ENCODE measurements at places on chromosomes 6 and 20.

DNA sequence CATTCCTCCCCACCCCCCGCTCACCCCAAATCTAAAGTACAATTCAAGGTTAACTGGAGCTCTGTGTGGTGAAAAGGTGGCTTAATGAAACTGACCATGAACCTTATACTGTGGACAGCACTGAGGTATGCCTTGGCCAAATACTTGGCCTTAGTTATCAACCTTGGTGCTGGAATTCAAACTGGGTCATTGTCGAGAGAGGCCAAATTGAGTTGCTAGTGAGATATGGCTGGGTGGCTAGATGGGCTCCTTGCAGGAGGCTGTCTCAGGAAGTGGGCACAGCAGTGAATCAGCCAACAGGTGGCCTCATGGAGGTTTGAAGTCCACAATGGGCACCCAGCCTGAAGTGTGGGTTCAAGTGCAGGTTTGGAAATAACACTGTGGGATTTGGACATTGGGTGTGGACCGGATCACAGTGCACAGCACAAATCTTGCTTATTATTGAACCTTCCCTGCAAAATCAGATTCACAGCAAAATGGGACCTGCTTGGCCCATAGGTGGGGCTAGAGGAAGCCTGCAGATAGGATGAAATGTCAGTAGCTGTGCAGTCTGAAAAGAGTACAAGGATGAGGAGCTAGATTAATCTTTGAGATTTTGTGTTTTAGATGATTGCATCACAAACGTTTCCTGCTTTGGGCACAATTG is 5.6 kb upstream of the BTBD3 start:
- DNase-seq, result peak; percentile 23

GRCh38 chr6:126176282-126176681 is 163.6 kb upstream of the CENPW start:
- peak; percentile 9 for DNase-seq

GRCh38 chr6:40431706-40432105 is 155.5 kb downstream of the LRFN2 start:
- no peak for DNase-seq

- no peak for DNase-seq
Measured at GRCh38 chr20:58699623-58700107, 7.1 kb downstream of the NPEPL1 start.

DNA sequence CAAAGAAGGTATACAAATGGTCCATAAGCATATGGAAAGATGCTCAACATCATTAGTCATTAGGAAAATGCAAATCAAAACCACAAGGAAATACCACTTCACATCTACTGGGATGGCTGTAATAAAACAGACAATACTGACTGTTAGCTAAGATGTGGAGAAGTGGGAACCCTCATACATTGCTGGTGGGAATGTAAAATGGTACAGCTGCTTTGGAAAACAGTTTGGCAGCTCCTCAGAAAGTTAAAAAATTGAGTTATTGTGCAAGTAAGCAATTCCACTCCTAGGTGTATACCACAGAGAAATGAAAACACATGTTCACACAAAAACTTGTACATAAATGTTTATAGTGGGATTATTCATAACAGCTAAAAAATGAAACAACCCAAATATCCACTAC is 173.0 kb upstream of the JAG1 start:
- DNase-seq, result no peak

- DNase-seq, result peak; percentile 60
Measured at GRCh38 chr6:52839124-52840055, 1.2 kb downstream of the GSTA5 start.

GRCh38 chr6:45351667-45352066 is 23.5 kb downstream of the RUNX2 start:
- no peak for DNase-seq

DNA sequence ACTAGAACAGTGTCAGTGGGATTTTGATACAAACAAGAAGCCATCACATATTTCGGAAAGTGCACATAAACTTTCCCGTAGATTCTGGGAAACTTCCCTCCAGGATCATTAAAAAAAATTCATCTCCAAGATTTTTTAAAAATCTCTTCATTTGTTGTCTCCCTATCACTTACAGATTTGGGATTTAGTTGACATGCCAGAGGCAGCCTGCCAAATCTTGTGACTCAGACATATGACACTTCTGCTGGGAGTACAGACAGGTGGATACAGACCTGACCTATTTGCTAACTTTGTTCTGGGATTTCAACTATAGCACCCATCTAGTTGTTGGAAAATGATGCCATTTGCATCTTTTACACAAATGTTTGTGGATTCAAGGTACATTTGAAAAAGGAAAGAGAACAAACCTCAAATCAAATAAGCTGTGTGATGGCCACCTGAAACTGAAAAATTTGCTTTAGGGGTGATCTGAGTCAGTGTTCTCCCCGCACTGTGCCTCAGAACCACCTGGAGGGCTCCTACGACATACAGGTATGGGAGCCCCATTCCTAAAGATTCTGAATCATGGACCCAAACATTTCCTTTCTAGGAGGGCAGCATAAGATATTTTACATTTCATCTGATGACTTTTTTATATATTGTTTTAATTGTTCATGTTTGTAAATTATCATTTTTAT is 21.9 kb upstream of the CD2AP start:
- peak; percentile 29 for DNase-seq
